ENCODE measurements at places on chromosomes 13 and 19.

DNA sequence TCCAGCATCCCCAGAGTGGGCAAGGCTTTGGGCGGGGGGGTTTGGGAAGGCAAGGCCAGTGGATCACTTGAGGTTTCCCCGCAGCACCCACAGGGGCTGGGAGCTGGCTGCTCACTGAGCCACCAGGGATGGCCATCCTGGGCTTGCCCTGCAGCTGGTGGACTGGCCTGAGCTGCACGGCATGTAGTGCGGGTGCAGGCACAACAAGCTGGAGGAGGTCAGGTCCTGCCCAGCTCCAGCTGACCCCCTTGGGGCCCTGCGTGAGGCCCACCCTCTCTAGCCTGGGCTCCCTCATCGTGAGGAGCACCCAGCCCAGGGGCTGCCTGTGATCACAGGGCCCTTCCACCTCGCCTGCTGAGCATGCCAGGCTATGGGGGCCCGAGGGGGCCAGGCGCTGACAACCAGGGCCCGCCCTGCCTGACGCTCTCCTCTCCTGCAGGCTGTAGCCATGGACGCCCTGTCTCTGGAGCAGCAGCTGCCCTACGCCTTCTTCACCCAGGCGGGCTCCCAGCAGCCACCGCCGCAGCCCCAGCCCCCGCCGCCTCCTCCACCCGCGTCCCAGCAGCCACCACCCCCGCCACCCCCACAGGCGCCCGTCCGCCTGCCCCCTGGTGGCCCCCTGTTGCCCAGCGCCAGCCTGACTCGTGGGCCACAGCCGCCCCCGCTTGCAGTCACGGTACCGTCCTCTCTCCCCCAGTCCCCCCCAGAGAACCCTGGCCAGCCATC lies 22.9 kb downstream of the COMP start:
- no peak for DNase-seq

DNA sequence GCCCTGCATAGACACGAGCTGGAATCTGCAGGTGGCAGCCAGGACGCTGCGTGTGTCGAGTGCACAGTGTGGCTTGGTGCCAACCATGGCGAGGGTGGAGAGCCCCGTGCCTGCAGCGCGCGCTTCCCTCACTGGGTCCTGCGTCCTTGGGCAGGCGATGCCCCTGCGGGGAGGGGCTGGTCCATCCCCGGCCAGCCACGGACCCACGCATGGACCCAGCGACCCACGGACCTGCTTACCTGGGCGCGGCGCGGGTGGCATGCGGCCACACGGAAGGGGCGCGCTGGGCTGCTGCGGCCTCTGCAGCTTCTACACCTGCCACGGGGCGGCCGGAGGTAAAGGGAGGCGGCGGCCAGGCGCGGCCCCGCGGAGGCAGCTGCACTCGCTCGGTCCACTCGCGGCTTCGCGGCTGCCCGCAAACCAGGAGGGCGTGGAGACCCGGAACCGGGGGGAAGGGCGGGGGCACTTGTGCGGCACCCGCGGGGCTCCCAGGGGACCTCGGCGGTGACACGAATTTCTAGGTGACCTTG lies 569 bp upstream of the MCF2L start:
- DNase-seq = no peak

DNA sequence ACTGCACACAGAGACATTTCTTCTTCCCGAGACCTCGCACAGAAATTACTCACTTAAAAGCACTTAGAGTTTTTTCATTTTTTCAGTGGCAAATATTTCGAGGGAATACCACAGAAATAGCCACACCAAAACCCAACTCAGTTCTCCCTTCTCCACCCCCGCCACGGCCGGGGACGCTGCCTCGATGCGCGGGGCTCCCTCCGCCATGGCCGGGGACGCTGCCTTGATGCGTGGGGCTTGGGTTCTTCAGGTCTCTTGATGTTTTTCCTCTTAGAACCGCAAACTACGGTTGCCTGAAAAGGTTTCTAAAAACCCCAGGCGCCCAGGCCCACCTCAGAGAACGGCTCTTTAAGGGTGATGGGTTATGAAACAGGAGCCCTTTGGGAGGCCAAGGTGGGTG lies 71.4 kb downstream of the RASA3 start:
- DNase-seq = no peak

GRCh38 chr13:72113931-72114330 lies 246.9 kb upstream of the DACH1 start:
- no peak for DNase-seq

DNA sequence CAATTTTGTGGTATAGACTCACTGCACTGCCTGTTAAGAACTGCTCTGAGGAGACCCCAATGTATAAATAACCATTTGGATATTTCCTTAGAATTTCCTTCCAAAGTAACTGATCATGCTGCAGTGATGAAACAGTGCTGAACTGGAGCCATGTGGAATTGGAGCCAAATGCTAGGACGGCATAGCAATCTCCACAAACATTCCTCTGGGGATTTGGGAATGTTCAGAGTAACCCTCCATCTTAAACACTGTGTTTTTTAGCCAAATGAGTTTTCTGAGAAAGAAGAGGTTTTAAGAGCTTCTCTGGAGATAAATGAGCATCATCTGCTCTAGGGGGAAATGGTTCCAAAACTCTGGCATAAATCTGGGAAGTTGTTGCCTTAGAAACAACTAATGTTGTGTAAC lies 98.2 kb downstream of the OLFM4 start:
- DNase-seq = no peak

- DNase-seq = no peak
These were observed 99.3 kb downstream of the DHRS12 start for GRCh38 chr13:51704399-51705313.

GRCh38 chr13:110664673-110665072 lies 41.2 kb downstream of the CARS2 start:
- DNase-seq = no peak

DNA sequence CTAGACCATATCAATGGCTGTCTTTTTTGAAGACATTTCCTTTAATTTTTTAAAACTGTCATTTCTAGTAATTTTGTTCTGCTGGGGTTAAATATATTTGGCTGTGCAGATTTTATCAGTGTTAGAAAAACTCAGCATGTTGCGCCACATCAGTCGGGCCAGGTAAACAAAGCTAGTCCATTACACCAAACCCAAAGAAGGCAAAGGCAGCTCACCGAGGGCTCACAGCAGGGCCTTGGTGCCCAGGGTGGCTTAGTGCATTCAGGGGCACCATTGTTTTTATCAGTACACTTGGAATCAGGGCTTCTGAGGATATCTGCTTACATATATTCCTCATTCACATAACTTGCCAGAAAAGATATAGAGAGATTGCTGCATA lies 22.2 kb downstream of the SPATA13 start:
- DNase-seq = no peak

- no peak for DNase-seq
These were observed 353.6 kb downstream of the FGF9 start for GRCh38 chr13:22024381-22024994.

- DNase-seq = no peak
These were observed 14.4 kb upstream of the AKAP8 start for GRCh38 chr19:15393963-15394362.

- DNase-seq = no peak
These were observed 43.2 kb downstream of the N4BP2L1 start for GRCh38 chr13:32384702-32385101.

- DNase-seq = no peak
These were observed 118.8 kb downstream of the EFNB2 start for GRCh38 chr13:106416645-106417044.

DNA sequence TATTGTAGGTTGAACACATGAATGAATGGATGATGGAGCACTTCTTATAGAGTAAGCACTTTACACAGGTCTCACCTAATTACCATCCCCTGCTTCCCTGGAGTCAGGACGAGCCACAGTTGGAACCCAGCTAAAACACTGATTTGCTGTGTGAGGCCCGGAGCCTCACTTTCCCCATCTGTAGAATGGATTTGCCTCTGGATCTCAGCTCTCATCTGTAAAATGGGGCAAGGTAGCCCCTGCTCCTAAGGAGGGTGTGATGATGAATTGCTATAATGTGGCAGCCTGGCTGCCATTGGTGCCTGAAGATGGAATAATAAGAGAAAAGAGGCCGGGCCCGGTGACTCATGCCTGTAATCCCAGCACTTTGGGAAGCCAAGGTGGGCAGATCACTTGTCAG lies 1.4 kb upstream of the PTPRS start:
- DNase-seq = no peak

GRCh38 chr19:15115080-15115479 lies 7.9 kb downstream of the SYDE1 start:
- DNase-seq = no peak

GRCh38 chr13:39016787-39017186 lies 21.1 kb downstream of the PROSER1 start:
- no peak for DNase-seq

- no peak for DNase-seq
These were observed 452.5 kb upstream of the ARGLU1 start for GRCh38 chr13:107020393-107020792.

DNA sequence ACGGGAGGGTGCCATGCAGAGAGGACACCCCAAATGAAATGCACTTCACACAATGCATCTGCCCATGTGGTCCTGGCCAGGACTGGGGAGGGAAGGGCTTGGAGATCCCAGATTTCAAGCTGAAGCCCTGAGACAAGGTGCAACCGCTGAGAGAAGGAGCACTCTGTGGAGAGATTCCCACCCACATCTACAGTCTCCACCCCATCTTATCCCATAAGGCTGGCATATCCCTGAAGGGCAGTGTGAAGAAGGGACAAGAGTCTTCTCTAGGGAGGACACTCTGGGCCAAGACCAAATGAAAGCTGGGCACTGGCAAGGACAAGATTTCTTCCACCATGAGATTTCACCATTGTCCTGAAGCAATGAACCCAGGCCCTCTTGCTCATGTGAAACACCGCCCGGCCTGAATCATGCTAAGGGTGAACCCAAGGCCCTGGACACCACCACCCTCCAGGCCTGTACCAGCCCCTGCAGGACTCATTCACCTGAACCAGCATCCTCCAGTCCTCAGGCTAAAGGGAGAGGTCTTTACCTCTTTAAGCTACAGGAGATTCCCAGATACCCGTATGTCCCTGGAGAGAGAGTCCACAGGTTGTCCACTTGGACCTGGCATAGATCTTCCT lies 20.5 kb downstream of the CEACAM4 start:
- no peak for DNase-seq

- no peak for DNase-seq
These were observed 7.2 kb upstream of the CCDC97 start for GRCh38 chr19:41302624-41303351.

DNA sequence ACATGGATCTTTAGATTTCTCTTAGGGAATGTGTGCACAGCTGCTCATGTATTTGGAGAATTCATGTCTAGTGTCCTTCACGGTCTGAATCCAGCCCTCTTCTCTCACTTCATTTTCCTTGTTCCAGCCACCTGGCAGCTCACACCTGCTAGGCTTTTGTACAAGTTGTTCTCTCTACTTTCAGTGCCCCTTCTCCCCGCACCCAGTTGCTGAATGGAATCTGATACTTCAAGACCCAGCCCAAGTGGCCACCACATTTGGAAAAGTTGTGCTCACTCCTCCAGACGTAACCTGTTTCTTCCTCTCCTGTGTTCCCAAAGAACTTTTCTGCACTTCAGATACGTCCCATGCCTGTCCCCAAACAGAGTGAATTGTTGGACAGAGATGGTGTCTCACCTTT lies 235.6 kb downstream of the SHISA2 start:
- no peak for DNase-seq

DNA sequence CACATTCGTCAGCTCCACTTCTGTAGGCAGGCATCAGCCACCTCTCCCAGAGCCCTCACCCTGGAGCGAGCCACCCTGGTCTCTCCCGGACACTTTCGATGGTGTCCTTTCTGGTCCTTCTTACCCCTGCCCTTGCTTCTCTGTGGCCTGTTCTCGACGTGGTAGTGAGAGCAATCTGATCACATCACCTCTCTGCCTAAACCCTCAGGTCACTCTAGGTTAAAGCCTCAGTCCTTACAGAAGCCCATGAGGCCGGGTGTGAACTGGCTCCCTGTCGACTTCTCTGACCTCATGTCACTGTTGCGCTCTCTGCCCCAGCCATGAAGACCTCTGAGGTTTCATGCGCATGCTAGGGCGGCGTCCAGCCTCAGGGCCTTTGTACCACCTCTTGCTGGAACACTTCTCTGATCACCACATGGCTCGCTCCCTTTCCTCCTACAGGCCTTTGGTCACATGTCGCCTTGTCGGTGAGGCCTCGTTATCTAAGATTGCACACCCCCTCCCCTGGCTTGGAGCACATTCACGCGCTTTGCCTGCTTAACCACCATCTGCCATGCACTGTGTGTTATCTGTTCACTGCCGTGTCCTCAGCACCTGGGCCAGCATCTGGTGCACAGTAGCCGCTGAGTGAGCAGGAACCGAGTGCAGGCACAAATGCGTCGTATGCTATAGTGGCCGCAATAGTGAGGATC lies 101.5 kb downstream of the DPF1 start:
- DNase-seq = no peak

- no peak for DNase-seq
These were observed 887 bp downstream of the CDADC1 start for GRCh38 chr13:49248622-49249002.

DNA sequence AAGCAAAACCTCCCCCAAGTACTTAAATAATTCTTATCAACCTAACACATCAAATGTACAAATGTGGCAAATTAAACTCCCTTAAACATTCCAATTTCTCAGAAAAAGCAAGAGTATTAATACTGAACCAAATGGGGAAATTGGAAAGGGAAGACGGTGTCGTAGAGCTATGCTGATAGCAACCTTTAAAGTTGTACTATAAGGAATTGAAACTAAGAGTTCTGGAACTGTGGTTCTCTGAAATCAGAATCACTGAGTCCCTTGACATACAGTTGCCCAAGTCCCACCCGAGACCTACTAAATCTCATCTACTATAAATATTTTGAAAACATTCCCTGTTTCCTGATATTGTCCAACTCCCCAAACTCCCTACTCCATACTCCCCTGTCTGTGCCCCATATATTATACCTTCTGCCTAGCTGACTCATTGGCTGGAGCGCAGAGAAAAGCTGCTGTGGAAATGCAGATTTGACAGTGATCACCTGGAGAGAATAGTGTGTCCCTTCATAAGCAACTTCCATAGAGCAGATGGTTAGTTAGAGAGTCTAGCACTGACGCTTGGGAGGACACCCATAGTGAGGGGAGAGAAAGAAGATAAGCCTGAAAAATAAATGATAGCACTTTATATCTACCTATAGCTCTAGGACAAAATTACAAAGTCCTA lies 51.4 kb upstream of the ITM2B start:
- no peak for DNase-seq

DNA sequence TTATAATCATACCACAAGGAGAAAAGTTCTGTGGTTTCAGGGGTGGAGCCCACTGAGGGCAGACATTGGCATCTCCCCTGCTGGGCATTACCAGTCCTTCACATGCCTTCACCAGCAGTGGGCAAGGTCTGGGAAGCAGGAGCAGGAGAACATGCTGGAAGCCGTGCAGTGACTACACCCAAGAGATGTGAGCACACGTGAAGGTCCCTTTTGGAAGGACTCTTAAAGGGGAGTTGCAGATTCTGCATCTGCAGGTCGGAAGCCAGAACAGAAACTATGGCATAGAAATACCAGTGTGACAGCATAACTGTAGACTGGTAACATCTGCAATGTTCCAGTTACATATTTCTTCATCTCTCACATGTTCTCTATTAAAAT lies 26.9 kb upstream of the KL start:
- no peak for DNase-seq
